ENCODE measurements at places on chromosomes 5 and 9.

GRCh38 chr9:38316166-38316780 is 76.2 kb upstream of the ALDH1B1 start:
- no peak for DNase-seq

GRCh38 chr9:136847088-136847825 is 2.0 kb upstream of the PHPT1 start:
- peak; percentile 70 for DNase-seq

DNA sequence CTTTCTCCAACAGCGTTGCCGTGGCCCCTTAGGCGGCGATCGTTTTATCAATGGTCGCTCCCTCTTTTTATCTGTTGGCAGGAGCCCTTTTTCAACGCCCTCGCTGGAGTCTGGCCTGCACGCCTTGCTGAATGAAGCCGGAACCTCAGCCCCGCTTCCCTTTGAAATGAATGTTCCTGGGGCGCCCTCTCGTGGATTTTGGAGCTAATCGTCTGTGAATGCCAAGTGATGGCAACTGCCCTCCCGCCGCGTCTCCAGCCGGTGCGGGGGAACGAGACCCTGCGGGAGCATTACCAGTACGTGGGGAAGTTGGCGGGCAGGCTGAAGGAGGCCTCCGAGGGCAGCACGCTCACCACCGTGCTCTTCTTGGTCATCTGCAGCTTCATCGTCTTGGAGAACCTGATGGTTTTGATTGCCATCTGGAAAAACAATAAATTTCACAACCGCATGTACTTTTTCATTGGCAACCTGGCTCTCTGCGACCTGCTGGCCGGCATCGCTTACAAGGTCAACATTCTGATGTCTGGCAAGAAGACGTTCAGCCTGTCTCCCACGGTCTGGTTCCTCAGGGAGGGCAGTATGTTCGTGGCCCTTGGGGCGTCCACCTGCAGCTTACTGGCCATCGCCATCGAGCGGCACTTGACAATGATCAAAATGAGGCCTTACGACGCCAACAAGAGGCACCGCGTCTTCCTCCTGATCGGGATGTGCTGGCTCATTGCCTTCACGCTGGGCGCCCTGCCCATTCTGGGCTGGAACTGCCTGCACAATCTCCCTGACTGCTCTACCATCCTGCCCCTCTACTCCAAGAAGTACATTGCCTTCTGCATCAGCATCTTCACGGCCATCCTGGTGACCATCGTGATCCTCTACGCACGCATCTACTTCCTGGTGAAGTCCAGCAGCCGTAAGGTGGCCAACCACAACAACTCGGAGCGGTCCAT is 10.0 kb downstream of the S1PR3 start:
- peak; percentile 83 for DNase-seq

- peak; percentile 44 for DNase-seq
Measured at GRCh38 chr5:54135042-54135441, 175.3 kb downstream of the ARL15 start.

- DNase-seq, result no peak
Measured at GRCh38 chr9:114499528-114499927, 5.7 kb downstream of the WHRN start.

DNA sequence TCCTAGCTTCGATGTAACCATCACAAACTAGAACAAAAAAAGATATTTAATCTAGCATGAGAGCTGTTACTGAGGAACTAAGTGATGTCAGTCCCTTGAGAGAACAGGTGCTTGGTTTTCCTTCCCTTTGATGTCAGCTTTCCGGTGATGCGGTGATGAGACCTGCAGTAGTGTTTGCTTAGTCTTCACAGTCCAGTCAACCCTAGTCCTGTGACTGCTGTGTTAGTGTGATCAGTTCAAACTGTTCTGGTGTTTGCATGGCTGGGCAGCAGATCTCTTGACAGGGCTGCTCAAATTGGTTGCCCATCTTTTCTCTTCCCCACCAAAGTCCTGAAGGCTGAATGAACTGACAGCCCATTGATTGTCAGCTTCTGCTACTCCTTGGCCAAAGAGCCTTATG is 608.6 kb upstream of the DAB2 start:
- DNase-seq, result no peak

GRCh38 chr9:97629156-97629555 is 4.0 kb downstream of the TSTD2 start:
- no peak for DNase-seq

DNA sequence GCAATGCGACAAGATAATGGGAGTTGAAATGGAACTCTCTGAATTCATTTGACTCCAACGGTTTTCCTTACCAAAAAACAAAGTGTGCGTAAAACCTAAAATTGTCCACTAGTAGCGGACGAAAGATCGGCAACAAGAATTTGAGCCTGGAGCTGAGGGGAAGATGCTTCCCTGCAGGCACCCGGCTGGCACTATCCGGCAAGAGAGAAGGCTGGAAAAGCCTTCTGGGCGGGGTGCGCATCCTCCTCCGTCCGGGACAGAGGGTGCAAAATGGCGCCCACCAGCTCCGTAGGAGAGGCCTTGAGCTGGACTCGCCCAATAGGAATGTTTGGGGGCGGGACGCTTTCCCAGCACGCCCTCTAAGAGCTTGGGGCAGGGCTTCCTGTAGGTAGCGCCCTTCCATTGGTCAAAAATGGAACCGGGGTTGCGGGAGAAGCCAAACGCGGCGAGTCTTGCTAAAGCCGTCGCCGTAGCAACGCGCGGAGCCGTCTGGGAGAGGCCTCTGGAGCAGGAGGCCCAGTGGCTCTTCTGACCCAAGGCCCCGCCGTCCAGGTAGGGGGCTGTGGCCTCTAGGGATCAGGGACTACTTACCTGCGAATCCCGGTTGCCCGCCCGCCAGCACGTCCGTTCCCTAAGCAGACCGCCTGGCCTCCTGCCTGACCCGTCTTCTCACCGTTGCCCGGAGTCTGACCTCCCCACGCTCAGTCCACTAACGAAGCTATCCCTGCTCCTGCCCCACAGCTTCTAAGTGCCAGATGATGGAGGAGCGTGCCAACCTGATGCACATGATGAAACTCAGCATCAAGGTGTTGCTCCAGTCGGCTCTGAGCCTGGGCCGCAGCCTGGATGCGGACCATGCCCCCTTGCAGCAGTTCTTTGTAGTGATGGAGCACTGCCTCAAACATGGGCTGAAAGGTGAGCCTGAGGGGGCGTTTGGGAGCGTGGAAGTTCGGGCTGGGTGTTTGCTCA is 9.2 kb downstream of the RUFY1 start:
- DNase-seq, result peak; percentile 98

DNA sequence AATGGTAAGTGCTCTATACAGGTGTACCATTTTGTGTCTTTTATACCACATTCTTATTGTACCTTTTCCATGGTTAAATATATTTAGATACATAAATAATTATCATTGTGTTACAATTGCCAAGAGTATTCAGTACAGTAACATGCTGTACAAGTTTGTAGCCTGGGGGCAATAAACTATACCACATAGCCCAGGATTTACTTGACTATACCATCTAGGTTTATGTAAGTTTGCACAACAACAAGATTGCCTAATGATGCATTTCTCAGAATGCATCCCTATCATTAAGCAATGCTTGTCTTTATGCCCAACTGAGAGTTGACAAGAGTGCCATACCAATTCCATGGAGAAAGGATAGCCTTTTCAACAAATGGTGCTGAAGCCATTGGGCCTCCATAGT is 136.7 kb upstream of the PJA2 start:
- DNase-seq, result no peak

DNA sequence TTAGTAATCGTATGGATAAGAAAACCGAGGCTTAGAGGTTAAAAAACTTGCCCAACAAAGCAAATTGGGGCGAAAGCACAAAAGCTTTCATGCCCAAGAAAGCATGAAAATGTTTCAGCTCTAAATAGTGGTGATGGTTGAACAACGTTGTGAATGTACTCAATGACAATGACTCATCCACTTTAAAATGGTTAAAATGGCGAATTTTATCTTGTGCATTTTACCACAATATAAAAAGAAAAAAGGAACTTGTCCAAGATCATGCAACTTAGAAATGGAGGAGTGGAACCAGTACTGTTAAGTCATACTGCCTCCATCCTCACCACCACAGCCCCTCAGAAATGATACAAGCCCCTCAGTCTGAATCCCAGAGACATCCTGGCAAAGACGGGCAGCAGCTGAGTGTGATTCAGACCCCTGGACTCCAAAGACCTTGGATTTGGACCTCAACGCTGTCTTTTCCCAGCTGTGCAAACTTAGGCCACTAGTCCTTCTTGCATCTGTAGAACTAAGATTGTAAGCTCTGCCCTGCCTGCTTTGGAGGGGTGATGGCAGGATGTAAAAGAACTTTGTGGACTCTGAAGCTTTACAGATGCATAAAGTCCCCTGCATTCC is 158.4 kb downstream of the GABBR2 start:
- no peak for DNase-seq

GRCh38 chr5:116652196-116652729 is 77.6 kb upstream of the SEMA6A start:
- DNase-seq, result peak; percentile 83

DNA sequence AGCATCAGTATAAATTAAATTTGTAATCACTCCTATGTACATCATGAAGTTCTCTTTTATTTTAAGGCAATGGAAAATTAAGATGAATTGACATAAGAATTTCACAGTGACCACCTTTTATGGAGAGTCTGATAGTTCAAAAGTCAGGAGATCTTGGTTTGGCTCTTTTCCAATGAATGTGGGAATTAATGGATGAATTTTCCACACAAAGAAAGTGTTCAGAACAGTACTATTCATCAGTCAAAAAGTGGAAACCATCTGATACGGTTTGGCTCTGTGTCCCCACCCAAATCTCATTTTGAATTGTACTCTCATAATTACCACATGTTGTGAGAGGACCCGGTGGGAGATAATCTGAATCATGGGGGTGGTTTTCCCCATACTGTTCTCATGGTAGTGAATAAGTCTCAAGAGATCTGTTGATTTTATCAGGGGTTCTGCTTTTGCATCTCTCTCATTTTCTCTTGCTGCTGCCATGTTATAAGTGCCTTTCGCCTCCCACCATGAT is 24.5 kb downstream of the CCDC125 start:
- DNase-seq, result no peak

DNA sequence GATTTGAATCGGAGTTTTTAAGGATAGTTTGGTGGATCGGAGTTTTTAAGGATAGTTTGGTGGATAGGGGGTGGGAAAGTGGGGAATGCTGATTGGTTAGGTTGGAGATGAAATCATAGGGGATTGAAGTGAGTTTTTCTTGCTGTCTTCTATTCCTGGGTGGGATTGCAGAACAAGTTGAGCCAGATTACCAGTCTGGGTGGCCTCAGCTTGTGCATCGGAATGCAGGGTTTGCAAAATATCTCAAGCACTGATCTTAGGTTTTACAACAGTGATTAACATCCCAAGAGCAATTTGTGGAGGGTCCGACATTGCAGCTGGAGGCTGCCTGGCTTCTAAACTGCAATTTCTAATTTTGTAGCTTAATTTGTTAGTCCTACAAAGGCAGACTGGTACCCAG is 23.1 kb upstream of the NXNL2 start:
- no peak for DNase-seq

DNA sequence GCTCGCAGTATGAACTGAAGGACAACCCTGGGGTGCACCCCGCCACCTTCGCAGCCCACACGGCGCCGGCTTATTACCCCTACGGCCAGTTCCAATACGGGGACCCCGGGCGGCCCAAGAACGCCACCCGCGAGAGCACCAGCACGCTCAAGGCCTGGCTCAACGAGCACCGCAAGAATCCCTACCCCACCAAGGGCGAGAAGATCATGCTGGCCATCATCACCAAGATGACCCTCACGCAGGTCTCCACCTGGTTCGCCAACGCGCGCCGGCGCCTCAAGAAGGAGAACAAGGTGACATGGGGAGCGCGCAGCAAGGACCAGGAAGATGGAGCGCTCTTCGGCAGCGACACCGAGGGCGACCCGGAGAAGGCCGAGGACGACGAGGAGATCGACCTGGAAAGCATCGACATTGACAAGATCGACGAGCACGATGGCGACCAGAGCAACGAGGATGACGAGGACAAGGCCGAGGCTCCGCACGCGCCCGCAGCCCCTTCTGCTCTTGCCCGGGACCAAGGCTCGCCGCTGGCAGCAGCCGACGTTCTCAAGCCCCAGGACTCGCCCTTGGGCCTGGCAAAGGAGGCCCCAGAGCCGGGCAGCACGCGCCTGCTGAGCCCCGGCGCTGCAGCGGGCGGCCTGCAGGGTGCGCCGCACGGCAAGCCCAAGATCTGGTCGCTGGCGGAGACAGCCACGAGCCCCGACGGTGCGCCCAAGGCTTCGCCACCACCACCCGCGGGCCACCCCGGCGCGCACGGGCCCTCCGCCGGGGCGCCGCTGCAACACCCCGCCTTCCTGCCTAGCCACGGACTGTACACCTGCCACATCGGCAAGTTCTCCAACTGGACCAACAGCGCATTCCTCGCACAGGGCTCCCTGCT is 3.8 kb downstream of the IRX1 start:
- DNase-seq, result peak; percentile 73

DNA sequence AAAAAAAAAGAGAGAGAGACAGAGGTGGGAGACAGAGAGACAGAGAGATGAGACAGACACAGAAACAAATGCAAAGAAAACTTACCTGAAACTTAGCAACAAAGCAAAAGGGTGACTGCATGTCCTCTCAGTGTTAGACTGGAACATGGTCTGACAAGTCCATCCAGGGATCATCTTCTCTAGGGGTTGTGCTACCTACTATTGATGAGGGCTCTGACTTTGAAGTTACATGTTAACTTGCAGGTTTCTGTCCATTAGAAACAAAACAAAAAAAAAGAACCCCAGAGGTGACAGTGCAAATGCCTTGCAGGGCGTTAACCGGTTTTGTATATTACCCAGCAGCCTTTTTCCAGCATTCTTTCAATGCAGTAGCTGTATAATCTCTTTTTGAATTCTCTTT is 13.6 kb upstream of the SPARC start:
- DNase-seq, result no peak

DNA sequence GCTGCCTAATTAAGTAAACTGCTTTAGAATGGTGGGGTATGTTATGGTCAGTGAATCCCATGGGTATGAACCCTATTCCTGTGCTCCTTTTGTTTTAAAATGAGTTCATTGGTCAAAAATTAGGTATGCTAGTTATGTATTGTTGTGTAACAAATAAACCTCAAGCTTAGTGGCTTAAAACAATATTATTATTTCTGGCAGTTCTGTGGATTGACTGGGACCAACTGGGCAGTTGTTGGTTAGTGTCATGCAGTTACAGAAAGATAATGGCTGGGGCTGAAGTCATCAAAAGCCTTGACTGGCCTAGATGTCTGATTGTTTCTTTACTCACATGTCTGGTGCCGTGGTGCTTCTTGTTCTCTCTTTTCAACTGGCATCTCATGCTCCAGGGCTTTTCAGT is 8.9 kb upstream of the PTAR1 start:
- DNase-seq, result no peak

Data from fibroblast of skin of right quadriceps (primary cell).